ENCODE measurements at places on chromosomes 7 and 10. TPM values are rescaled to one million over a fixed set of nuclear protein-coding genes. Genes with fewer than 3 reads are reported as not detected.

SKAP2 gene
- total RNA-seq, result 3.6 TPM

SAP25 gene
- not detected for total RNA-seq

DNA sequence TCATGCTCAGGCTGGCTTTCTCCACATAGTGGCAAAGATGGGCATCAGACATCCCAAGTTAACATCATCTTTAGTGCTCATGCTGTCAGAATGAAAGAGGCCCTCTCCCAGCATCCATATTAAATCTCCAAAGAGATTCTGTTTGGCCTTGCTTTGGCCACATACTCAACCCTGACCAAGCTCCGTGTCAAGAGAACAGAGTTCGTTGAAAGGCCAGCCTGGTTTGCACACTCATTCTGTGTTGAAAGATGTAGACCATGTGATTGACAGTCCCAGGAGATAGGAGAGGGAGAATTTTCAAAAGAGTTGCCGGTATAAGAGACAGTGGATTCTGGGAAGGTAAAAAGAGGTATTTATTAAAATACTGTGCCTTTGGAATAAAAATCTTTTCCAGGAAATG, 19.7 kb downstream of the MET start:
- DNase-seq, result no peak

GRCh38 chr7:101104193-101104713, 19.0 kb downstream of the TRIM56 start:
- DNase-seq, result no peak

GRCh38 chr10:103564116-103564501, 70.6 kb downstream of the NEURL1 start:
- DNase-seq, result no peak

DNA sequence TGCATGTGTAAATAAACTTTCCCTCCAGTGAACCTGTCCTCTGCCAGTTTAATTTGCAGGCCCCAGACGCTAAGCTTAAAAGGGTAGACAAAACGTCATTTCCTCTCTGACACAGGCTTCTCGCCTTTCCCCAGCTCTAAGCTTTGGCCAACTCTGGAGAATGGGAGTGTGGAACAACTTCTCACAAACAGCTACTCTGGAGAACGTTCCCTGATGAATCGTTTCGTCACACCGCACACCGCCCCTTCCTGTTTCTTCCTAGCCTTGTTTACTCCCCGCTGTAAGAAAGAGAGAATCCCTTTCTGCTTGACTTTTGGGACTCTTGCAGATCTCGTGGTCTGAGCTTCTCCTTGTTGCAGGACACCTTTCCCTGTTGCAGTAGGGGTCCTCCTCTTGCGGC, 564.2 kb downstream of the TCERG1L start:
- DNase-seq, result no peak
